ENCODE measurements at places on chromosomes 6 and 20.

- DNase-seq: no peak
Observed at GRCh38 chr6:158040804-158041347, 59.2 kb downstream of the SYNJ2 start.

- DNase-seq: no peak
Observed at GRCh38 chr6:111761783-111762312, 111.4 kb downstream of the FYN start.

GRCh38 chr6:137342607-137343190, 123.5 kb upstream of the IFNGR1 start:
- no peak for DNase-seq

DNA sequence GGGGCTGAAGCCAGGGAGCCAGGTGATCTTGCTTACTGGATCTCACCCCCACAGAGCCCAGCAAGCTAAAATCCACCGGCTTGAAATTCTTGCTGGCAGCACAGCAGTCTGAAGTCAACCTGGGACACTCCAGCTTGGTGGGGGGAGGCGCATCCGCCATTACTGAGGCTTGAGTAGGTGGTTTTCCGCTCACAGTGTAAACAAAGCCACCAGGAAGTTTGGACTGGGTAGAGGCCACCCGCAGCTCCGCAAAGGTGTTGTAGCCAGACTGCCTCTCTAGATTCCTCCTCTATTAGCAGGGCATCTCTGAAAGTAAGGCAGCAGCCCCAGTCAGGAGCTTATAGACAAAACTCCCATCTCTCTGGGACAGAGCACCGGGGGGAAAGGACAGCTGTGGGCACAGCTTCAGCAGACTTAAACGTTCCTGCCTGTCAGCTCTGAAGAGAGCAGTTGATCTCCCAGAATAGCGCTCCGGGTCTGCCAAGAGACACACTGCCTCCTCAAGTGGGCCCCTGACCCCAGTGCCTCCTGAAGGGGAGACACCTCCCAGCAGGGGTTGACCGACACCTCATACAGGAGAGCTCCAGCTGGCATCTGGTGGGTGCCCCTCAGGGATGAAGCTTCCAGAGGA, 206.3 kb upstream of the KHDRBS2 start:
- DNase-seq: no peak

GRCh38 chr6:145845557-145845956, 31.0 kb upstream of the FBXO30 start:
- no peak for DNase-seq
